ENCODE measurements at places on chromosomes 2 and 18.
A peak's percentile ranks its signal among the peaks of the same experiment; 100 is the strongest.

GRCh38 chr18:79384151-79384807 lies 11.5 kb upstream of the NFATC1 start:
- DNase-seq: no peak

GRCh38 chr2:289362-290089 lies 1.6 kb upstream of the ALKAL2 start:
- no peak for DNase-seq

DNA sequence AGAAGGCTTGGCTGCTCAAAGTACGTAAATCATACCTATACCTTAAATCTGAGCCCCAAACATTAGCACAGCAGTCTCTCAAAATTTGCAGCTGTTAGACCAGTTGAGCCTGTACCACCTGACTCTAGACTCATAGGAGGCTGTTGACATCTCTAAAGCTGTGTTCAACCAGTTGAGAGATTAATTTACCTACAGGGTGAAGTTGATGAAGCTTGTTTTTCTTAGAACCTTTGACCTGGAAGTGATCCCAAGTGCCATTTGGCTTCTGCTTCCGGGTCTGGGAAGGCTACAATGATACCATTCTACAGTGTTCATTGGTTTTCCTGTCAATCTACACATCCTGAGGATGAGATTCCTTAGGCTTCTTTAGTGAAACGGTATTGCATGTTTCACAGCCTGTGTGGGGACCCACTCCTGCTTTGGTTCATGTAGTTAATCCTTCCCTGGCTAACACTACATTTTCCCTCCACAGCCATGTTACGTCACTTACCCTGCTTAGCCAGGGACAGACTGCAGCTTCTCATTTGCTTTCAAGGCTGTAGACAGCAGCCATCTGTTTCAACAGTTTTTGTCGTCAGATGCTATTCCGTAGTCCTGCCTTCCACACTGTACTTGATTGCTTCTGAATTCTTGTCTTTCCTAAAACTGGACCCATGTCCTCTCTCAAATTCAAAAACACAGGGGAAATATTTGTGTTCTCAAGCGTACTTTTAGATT lies 4.7 kb upstream of the IL1RL2 start:
- DNase-seq: no peak

GRCh38 chr2:60485550-60485949 lies 67.9 kb downstream of the BCL11A start:
- DNase-seq: no peak

DNA sequence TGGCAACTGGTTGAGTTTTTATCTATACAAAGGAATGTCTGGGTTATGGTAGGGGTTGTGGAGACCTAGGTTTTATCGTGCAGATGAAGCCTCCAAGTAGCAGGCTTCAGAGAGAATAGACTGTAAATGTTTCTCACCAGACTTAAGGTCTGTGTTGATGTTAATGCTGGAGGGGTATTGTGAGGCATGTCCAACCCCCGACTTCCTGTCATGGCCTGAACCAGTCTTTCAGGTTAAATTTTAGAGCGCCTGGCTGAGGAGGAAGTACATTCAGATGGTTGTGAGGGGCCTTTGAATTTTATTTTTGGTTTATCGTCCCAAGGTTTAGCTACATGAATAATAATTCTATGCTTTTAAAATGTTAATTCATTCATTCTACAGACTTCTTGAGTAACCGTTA lies 435.1 kb downstream of the DLGAP1 start:
- DNase-seq: no peak

DNA sequence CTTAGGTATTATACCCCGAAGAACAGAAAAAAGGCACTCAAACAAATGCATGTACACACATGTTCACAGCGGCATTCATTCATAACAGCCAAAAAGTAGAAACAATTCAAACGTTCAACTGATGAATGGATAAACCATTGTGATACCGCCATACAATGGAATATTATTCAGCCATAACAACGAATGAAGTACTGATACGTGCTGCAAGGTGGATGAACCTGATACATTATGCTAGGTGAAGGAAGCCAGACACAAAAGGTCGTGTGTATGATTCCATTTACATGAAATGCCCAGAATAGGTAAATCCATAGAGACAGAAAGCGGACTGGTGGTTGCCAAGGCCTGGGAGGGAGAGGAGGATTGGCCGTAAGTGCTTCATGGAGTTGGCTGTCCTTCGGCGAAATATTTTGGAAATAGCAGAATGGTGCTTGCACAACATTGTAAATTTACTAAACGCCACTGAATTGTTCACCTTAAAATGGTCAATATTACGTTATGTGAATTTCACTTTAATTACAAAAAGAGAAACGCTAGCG lies 750 bp upstream of the RMP24 start:
- DNase-seq: no peak

DNA sequence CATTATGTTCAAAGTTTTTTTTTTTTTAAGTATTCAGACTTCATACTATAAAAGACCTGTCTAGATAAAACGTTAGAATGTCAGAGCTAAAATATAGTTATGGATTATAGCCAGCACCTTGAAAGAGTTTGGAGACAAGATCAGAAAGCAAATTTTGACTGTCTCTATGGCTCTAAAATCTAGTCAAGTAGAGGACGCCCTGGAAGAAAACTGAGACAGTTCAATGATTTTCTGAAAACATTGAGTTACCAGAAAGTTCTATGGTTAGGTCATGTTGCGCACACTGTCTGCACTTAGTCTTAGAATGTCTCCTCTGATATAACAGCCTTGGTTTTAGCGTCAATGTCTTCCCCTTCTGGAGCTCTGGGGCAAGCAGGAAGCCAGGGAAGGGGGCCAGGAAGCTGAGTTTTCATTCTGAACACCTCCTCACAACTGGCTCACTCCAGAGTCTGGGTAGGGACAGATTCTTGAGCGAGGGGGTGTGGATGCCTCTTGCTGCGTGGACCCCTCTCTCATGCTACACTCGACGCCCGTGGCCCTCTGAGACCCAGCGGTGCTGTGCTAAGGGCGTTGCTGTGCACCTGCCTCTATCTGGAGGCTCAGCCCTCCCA lies 99.5 kb downstream of the RNF144A start:
- no peak for DNase-seq

DNA sequence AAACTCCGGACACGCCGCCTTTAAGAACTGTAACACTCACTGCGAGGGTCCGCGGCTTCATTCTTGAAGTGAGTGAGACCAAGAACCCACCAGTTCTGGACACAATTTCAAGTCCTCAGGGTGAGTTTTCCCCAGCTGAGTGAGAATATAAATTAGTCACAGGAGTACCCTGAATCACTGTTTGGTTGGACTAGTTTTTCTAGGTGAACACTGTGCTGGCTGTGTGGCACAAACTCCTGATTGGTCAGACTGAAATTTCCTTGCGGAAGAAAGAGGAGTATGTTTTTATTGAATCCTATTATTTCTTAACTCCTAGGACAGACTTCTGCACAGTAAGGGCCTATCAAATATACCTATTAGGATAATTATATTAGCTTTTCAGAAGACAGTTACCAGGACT lies 288.1 kb upstream of the UBE2E3 start:
- no peak for DNase-seq

DNA sequence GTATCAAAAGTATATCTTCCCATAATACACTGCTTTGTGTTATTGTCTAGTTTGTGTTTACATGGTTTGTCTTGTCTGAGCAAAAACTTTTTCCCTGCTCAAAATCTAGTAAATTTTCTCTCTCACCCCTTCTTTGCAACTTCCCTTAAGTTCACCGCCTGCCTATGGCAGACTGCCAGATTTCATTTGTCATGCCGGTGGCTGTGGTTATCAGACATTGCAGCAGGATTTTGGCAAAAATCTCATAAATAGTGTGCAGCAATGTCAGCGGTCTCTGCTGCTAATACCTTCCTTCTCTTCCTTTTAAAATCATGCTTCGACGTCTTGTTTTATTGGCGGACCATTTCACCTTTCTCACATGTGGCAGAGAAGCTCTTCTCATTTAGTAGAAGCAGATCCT lies 45.6 kb upstream of the TMEM178A start:
- DNase-seq: no peak

- no peak for DNase-seq
Measured at GRCh38 chr2:30113617-30114293, 33.1 kb upstream of the YPEL5 start.

DNA sequence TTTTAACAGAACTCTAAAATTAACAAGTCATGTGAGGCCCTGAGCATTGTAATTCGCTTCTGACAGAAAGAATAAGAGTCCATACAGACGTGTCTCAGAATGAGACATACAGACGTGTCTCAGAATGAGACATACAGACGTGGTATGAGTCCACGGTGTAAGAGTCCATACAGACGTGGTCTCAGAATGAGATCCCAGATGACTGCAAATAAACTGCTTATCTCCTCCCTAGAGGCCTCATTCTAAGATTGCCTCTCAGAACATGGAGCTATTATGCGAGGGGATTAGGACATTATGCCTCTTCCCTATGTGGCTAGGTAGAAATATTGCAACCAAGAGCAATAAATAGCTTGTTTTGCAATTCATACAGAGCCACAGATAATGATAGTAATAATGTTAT lies 63.9 kb downstream of the NEB start:
- DNase-seq: no peak

- DNase-seq: no peak
Measured at GRCh38 chr18:34932792-34933466, 108.3 kb upstream of the MAPRE2 start.

DNA sequence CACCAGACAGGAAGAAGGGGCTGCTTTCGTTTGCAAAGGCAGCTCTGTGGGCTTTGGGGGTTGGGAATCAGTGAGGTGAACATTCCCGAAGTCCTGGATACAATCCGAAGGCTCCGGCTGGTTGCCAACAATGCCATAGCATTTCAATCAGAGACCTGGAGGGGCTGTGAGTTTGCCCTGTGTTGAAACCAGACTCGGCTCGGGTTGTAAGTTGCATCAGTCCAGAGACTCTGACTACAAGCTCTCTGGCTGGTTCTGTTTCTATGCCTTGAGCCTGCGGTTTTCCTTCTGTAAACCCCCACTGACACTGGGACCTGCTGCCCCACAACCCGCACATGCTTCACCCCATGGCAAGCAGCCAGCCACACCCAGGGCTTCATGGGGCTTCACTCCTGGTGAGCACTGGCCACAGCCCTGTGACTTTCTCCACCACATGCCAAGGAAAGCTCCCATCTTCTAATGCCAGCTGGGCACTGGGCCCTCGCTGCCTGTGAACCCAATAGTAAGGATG lies 85.7 kb upstream of the ODC1 start:
- no peak for DNase-seq

DNA sequence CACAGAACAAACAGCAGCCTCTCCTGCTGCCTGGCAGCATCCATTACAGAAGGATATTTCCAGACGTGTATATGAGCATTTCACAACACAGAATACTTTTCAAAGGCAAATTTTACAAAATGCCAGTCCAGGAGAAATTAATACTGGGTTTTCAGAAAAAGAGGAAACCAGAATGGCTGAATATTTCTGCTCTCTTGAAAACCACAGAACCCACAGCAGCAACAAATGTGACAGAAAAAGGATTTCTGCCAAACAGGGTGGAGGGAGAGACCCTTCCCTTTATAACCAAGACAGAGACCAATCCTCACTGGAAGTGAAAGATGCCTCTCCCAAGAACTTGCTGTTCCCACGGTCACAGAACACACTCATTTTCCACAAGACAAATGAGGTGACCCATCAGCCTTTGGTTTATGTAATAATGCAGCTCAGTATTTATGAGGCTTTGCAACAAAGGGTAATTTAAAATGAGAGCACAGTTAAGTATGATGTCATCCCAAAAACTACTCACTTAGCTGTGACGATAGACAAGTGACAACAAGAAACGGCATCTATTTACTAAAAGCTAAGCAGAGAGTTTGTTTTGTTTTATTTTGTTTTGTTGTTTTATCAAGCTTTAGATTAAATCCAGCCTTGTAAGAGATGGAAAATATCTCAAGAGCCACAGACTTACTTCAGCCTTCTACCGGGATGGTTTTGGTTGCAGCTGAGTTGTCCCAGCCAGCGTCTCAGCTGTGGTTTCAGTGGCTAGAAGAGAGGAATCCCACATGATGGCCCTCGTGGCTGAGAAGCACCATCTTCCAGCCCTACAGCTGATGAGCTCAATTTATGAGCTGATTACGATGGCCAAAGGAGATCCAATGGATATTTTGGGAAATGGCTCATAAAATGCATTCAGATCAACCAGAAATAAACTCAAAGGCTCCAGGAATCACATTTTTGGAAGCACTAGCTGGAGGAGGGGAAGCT lies 249.3 kb upstream of the AGAP1 start:
- no peak for DNase-seq

DNA sequence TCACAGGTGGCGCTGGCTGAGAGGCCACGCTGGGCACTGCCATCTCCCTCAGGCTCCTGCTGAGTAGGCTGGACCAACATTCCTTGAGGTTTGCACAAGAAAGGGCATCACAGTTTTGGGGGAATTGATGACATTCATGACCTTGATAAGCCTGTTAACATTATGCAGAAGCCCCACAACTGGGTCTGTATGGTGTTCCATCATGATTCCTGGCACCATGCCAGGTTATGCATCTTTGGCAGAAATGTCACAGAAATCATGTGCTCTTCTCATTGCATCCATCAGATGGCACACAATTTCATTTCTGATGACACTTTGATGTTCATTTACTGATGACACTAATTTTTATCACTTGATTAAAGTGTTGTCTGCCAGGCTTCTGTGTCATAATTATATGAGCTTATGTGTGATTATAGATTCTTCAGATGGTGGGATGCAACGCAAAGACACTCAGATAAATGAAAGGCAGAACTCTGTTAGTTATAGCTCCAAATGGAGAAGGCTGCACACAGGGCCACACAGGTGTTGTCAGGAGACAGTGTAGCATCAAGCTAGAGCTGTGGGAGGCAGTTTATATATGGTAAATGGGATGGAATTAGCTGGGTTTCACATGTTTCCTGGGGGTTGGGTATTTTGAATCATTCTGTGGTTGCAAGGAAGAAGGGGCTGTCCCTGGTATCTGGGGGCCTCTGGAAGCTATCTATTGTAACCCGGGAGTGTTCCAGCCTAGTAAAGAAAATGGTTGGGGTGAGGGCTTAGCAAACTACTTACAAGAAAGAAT lies 191.3 kb downstream of the SLC39A10 start:
- no peak for DNase-seq

DNA sequence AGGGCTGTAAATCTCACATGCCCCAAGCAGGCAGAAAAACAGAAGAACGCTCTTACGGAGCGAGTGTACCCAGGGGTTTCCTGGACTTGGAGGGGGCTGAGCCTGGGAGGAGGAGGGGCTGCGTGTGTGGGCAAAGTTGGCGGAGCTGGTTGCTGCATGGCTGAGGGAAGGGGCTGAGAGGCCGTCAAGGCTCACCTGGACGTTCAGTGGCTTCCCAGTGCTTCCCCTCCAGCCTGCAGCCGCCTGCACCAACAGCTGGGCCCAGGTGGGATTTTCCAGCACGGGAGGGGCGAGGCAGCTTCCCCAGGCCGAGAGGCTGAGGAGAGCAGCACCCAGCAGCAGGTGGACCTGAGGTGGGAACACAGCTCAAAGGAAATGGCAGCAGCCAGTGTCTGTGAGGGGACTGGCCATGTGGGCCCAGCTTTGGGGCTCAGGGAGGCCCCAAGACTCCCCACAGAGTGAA lies 70.6 kb upstream of the CTDP1 start:
- peak; percentile 8 for DNase-seq

GRCh38 chr2:232368311-232368731 lies 10.2 kb upstream of the ALPP start:
- no peak for DNase-seq
